Thoracic aorta (tissue), 2 donors: ENCODE measurements at places on chromosomes 2 and 18. TPM values are rescaled to one million over a fixed set of nuclear protein-coding genes. Genes with fewer than 3 reads are reported as not detected.

DNA sequence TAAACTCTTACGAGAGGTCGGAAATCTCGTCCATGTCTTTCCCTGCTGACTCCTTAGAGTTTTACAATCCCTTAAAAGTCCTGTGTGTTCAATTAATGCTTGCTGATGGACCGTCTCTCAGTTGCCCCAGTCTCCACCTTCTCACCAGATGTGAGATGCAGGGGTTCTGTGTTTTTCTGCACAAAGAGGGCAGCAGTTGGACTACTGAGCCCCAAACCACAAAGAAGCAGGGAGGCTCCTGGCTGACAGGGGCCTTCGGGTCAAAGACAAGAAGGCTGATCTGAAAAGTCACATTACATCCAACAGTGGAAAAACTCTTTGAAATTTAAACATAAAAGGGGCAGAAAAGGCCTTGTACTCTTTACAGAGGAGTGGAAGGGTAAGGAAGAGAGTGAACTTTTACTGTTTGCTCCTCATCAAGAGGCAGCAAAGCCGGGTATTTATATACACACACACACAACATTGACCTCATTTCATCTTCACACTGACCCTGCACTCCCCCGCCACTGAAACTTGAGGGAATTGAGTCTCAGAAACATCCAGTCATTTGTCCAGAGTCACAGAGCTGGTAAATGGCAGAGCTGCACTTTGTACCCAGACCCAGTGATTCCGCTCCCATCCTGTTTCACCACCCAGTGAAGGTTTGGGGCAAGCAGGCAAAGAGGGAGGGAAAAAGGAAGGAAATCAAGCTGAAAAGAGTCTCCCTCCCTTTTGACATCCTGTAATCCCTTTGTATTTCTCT, 23.7 kb downstream of the MRPL33 start:
- no peak for DNase-seq

GRCh38 chr18:3293196-3293951, 31.4 kb downstream of the MYL12B start:
- no peak for DNase-seq

DNA sequence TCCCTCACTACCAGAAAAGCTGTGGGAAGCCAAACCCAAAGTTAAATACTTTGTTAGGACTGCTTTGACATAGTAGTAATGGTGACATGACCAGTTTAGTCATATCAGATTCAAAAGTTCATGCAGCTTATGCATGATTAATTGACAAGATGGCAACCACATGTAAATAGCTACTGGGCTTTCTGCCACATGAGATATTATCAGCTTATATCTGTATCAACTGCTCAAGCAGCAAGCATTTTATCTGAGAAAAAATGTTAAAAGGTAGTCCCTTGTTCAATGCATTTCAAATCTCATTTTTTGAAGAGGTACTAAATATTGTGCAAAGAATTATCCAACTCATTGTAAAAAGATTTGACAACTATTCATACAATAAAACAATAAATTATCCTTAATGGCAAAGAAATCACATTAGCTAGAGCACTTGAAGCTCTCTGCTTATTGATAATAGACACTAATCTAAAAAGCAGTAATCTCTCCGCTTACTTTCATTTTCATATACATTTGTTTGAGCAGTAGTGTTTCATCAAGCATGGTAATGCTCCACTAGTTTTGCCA, 993.6 kb upstream of the NXPH2 start:
- DNase-seq = no peak

DNA sequence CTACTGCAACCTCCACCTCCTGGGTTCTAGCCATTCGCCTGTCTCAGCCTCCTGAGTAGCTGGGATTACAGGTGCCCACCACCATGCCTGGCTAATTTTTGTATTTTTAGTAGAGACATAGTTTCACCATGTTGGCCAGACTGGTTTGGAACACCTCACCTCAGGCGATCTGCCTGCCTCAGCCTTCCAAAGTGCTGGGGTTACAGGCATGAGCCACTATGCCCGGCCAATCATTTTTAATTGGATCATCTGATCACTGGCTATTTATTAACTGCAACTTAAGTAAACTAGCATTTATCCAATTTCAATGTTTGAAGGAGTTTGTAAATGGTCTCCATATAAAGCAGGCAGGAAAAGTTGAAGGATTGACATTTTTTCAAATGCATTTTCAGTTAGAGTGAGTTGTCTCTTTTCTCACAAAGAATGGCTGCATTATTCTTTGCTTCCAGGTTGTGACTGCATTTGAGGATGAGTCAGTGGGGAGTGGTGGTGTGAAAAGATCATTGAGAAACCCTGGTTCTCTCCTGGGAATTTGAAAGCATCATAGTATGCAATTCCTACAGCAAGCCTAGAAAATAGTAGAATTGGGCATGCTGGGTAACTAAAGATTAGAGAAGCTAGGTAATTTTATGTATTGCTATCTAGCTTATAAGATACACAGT, 431.1 kb upstream of the ZEB2 start:
- no peak for DNase-seq

- no peak for DNase-seq
Measured at GRCh38 chr18:50410894-50411293, 36.0 kb downstream of the SKA1 start.

DNA sequence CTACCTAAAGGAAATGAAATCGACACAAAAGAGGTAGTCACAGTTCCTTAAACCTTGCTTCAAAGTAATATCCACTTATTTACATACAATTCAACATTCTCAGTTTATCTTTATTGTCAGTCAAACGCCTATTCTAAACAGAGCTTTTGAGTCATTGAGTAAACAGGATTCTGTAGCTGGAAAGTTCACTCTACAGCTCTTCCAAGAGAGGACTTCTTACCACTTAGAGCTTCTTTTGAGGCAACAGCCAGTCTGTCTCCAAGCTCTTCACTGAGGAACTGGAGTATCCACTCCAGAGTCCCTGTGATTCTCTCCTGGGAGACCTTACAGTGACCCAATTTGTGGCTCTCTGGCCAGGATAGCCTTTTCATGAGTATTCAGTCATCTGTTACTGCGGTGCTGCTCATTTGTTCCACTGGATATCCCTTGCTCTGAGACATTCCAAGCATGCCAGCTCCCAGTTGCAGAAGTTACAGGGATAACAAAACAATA, 210.9 kb upstream of the OSR1 start:
- no peak for DNase-seq

- DNase-seq = no peak
Measured at GRCh38 chr2:28011322-28011737, 120.8 kb downstream of the BABAM2 start.

DNA sequence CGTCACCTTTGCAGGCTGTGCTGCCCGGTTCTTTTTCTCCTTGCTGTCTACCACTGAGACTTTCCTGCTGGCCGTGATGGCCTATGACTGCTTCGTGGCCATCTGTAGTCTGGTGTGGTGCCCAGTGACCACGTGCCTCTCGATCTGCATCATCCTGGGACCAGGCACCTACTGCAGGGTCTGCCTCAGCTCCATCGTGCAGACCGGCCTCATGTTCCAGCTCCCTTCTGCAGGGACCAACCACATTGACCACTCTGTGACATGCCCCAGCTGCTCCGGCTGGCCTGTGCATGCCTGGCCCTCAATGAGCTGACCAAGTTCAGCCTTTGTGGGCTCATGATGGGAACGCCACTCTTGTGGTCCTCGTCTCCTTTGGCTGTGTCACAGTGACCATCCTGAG, 26.7 kb downstream of the COPS9 start:
- DNase-seq = no peak

DNA sequence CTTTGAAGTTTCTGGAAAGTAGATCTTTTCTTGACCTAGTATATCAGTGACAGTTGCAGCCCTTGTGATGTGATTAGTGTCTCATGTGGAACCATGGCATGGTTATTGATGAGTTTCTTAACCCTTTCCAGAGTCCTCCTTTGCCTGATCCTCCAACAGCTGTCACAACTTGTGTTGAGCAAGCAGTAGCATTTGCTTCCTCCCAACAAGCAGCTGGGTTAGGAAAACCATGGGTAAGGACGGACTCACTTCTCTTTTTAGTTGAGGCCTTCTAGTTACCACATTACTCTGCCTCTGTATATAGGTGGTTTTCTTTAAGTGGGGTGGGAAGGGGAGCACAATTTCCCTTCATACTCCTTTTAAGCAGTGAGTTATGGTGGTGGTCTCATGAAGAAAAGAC, 96.3 kb downstream of the XRCC5 start:
- DNase-seq = no peak

DNA sequence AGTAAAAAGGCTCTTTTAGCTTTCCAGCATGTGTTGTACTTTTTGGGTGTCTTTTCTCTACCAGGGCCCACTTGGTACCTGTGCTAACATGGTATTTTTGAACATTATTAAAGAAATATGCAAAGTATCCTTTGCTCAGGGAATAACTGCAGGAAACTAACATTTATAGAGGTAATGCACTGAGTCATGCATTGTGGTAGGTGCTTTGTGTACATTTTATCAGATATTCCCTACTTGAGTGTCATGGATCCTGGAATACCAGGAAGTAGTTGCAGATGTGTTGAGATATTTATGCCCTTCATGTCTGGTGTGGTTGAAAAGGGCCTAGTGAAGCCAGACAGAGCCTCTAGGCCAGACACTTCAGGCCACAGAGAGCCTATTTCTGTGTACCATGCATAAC, 215.5 kb upstream of the CYRIA start:
- no peak for DNase-seq

DNA sequence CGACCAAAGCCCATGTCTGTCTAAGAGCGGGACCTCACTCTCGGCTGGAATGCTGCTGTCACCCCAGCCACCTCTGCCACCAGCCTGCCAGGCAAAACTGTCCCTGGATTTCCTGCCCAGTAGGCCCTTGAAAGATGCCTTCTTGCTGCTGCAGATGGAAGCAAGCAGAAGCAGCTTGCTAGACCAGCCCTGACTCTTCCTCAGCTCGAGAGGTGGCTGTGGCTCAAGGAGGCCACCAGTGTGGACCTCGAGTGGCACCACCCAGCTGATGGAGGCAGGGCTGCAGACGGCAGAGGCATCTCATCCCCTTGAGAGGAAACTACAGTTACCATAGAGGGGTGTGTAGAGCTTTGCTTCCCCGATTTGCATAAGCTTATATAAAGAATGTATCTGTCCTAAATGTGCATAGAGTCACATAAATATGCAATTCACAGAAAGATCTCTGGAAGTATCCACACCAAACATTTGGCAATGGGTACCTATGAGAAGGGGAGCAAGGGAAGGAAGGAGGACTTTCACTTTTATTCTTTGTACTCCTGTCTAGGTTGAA, 20.6 kb downstream of the ADCY3 start:
- no peak for DNase-seq

DNA sequence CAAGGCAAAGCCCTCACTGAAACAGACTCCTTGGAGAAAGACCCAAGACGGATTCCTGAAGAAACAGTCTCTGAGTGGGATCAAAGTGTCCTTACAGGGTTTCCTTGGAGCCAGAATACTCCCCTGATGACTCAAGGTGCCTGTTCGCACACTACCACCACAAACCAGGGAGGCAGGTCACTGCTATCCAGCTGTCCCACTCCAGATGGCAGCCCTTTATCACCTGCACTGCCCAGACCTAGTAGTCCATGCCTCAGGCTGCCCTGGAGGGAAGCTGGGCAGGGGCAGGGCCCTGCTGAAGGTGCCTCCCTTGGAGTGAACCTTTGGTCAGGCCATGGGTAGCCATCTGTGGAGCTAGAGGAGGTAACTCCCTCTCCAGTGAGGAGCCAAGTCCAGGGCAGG, 34.1 kb downstream of the TRABD2A start:
- no peak for DNase-seq

DNA sequence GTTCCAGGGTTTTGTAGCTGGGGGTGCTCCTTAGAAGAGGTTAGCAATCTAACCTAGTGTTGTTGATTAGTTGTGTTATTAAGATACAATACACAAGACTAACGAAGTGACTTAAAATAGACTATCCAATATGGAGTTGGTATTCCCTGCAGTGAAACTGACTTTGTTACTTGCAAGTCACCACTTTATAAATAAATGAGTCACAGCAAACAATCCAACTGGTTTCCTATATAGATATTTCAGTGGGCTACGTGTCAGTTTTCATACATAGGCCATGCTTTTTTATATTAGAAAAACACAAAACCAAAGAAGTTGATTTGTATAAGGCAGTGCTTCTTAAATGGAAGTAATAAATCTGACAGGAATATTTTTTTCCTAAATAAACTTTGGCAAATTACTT, 274.0 kb downstream of the CAMKMT start:
- DNase-seq = no peak

DNA sequence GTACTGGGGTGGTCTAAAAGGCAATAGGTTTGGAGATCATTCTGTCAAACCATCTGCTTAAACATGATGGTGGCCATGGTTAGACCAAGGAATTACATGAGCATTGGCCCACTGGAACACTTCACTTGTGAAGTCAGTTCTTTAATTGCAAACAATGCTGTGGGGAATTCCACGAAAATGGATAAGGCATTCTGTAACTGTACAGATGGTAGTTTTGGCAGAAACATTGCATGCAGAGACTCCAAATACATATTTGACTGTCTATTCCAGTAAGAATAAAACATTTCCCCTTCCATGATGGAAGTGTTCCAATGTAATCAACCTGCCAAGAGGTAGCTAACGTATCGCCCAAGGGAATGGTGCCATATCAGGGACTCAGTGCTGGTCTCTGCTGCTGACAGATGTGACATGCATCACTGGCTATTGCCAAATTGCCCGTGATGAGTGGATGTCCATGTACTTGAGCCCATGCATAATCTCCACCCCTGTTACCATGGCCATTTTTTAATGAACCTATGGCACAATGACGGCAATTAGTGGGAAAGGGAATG, 417.9 kb downstream of the CDH7 start:
- no peak for DNase-seq

DNA sequence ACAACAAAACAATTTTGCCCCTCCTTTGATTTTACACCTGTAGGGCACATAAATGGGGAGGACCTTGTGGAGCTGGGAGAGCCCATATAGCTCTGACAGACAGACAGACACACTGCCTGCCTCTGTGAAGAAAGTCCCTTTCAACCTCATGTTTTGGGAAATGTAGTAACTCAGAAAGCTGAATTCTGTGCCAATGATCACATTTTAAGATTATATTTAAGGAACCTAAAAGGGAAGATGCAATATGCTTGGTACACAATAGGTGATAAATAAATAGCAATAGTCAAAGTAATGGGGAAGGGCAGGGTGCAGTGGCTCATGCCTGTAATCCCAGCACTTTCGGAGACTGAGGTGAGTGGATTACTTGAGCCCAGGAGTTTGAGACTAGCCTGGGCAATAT, 446.4 kb upstream of the ID2 start:
- no peak for DNase-seq

GRCh38 chr2:203533676-203534591, 1.2 kb downstream of the RAPH1 start:
- no peak for DNase-seq

DNA sequence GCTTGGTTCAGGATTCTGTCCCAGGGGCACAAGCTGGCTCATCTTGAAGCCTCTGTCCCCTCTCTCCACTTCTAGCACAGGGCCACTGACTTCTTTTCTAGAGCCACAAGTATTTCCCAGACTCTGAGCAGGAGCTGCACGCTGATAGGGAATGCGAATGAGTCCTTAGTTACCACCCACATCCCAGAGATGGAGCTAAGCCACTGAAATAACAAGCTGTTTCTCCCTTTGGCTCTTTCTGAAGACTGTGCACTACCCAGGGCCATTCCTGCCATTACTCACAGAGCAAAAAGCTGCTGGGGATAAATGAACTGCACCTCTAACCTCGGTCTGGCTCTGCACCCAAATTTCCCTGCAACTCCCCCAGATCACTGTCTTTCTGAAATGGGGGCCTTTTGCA, 70.6 kb downstream of the TSN start:
- DNase-seq = no peak

UBXN4 gene
- total RNA-seq = 44.8 TPM

PTPRN gene
- not detected for total RNA-seq

GYPC gene
- total RNA-seq = 123 TPM

ERICH2 gene
- total RNA-seq = not detected

CYTIP gene
- 21.2 TPM for total RNA-seq

IL37 gene
- not detected for total RNA-seq

PUS10 gene
- 3.0 TPM for total RNA-seq
